ENCODE measurements at places on chromosomes 4 and X.

- DNase-seq = no peak
These were observed 1958.6 kb downstream of the C4orf33 start for GRCh38 chr4:131054489-131055019.

- DNase-seq = no peak
These were observed 8.6 kb downstream of the GPM6B start for GRCh38 chrX:13808293-13808692.

GRCh38 chrX:69116077-69116476, 49.2 kb downstream of the PJA1 start:
- DNase-seq = no peak

DNA sequence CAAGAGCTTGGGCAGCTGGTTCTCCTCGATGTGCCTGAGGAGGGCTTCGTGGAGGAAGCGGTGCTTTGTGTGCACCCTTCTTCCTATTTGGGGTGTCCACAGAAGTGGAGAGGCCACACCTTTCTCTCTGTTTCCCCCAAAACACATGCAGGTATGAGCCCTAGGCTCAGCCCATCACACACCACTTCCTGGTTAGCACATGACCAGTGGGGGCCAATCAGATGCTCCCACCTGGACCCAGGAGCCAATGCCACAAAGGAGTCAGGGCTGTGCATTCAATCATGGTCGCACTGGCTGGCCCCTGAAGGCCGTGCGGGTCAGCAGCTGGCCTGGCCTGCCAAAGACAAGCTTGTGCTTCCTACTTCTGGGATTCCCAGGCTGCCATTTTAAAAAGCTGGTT, 51.4 kb downstream of the PPP2R2C start:
- no peak for DNase-seq

DNA sequence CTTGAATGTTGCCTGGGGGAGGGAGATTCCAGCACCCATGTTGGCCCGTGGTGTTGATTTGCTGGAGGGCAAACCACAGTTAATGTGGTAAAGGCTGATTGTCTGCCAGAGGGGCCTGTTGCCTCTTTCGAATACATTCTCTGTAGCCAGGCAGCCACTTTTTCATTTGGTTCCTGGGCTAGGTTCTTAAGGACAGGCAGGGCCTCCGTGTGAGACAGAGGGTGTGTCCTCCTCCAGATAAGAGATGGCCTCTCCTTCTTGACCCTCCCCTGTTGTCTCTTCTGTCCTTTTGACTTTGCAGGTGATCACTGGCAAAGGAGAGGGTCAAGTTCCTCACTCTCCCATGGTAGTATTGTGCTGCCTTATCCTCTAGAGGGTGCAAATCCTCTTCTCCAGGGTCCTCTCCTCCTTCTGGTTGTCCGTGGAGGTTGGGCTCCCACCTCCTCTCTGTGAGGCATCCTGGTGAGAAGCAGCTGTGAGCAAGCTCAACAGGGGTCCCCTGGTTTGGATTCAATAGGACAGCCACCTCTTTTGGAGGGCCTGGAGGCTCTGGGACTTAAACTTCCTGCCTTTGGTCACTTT, 44.9 kb downstream of the ZNF182 start:
- DNase-seq = peak; percentile 3

DNA sequence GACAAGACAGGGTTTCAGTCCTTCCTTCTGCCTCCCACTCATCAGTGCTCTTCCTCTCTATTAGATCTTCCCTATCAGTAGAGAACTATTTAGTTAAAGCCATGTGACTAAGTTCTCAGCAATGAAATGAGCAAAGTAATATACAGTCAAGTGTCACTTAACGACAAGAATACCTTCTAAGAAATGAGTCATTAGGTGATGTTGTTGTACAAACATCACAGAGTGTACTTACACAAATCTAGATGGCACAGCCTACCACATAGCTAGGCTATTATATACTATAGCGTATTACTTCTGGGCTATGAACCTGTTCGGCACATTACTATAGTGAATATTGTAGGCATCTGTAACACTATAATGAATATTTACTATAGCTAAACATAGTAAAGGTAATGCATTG, 71.3 kb downstream of the POU4F2 start:
- no peak for DNase-seq

GRCh38 chr4:149160370-149160769, 655.3 kb downstream of the IQCM start:
- no peak for DNase-seq

DNA sequence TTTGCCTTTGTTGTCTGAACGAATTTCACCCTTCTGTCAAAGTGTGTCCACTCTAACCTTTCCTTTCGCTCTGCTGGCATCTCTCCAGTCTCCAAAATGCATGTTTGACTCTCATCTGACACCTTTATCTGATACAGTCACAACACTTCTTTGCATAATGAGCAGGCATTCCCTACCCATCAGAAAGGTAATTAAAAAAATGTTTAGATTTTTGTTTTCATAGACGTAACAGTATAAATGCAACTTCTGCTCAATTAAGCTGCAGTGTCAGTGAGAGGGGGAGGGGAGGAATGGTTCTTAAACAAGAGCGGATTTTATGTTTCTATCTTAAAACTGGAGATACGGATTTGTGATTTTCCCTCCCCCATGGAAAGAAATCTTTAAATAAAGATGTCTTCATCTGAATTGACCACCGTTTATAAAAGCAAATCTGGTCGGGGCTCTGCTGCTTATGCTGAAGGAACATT, 70.2 kb downstream of the CXXC4 start:
- DNase-seq = no peak

DNA sequence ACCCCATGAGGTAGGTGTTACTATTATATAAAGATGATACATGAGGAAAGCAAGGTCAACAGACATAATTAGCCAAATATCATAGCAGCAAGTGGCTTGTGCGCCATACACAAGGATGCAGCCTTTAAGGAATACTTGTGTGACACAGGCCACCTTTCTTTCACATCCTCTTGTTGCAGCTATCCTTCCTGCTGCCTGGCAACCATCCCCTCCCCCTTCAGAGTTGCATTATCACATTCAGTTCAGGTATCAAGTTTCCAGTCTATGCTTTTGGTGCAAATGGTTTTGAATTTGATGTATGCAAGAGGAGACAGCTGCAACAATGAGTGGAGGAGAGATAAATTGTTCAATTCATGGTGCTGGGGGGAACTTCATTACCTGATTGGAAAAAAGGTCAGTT, 6.4 kb downstream of the ZCCHC18 start:
- no peak for DNase-seq

DNA sequence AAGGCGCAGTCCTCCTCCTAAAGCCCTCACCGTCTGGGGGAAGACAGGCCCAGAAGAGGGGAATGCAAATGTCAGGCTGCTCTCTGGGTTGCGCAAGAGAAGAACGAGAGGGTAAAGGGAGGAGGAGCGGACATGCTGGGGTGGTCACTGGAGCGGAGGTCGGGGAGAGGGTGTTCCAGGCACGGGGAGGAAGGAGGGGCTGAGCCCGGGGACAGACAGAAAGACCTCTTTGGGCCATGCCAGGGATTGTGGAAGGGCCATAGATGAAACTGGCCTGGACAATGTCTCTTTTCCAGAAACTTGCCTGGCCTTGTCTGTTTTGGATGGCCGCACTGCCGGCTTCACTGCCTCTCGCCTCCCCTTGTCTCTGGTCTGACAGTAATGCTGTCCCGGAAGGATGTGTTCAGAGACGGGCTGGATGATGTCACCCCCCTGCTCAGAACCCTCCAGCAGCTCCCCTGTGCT, 121.0 kb downstream of the SORCS2 start:
- DNase-seq = no peak

DNA sequence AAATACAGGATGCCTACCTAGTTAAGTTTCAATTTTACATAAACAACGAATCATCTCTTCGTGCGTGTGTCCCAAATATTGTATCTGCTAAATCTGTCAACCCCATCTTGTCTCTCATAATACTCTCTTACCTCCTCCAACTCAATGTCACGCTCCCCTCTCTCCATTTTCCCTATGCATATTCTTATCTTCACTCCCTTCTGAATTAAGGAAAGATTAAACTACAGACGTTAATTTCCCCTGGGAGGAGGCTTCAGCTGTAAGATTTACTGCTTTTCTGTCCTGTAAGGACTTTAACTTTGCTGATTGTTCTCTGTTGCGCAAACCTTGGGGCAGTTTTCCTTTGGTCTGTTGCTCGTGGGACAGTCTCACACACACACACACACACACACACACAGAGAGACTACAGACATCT, 455 bp upstream of the ABCB7 start:
- no peak for DNase-seq

DNA sequence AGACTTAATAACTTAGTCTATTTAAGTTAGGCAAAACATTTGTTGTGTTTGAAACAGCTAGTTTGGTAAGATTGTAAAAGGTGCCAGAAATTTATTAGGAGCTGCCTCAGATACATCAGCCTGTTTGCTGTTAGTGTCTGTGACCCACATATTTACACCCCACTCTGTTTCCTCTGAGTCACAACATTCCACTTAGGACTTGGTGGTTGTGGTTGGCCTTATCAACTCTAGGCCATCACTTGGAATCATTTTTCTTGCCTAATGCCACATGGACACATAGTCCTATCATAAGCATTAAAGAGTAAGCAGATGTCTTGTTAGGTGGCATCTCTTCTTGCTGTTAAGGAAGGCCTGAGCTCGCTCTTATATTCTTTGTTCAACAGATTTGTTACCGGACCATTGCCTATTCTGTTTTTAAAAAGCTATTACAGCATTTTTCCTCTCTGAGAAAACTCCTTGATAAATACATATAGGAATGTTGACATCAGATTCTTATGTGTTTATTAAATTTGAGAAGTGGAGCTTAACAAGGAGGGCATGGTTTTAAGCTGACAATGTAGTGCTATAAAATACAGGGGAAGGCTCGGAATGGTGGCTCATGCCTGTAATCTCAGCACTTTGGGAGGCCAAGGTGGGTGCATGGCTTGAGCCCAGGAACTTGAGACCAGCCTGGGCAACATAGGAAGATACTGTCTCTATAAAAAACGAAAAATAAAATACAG, 51.2 kb upstream of the PGRMC2 start:
- no peak for DNase-seq

- no peak for DNase-seq
These were observed 67.7 kb downstream of the PPARGC1A start for GRCh38 chr4:23822181-23822580.

- no peak for DNase-seq
These were observed 40.4 kb upstream of the LAS1L start for GRCh38 chrX:65575022-65575421.

DNA sequence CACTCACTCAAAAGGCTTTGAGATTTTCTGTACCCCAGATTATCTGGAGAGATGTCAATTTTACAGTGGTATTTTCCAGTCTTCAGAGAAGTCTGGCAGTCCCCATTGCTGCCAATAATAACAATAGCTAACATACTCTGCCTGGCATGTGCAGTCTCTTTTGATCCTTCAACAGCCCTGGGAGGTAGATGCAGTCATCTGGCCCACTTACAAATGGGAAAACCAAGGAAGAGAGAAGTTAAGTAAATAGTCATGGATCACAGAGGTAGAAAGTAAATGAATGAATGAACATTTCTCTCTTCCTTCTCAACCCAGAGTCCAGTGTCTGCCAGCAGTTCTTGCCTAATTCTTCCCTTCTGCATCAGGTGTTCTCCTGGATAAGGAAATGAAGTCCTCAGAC, 113.0 kb upstream of the EDNRA start:
- no peak for DNase-seq

DNA sequence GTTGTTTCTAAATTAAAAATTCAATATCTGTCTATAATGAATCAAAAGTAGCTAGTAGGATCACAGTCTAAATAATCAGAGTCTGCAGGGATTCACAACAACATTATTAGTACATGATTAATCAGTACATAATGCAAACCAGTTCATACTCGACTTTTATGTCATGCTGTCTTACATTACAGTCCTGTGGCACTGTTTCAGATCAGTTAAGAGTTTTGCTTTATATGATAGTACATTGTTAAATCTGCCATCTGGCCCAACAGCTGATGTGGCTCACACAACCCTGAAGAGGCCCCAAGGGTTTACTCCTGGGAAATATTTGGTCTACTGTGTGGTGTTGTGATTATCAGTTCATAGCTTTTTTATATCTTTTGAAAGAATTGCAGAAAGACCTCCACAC, 247.1 kb upstream of the ETNPPL start:
- no peak for DNase-seq

- no peak for DNase-seq
These were observed 304.4 kb downstream of the AFF2 start for GRCh38 chrX:148804579-148805355.

GRCh38 chr4:112515198-112516065, 548 bp downstream of the NEUROG2 start:
- peak; percentile 24 for DNase-seq

DNA sequence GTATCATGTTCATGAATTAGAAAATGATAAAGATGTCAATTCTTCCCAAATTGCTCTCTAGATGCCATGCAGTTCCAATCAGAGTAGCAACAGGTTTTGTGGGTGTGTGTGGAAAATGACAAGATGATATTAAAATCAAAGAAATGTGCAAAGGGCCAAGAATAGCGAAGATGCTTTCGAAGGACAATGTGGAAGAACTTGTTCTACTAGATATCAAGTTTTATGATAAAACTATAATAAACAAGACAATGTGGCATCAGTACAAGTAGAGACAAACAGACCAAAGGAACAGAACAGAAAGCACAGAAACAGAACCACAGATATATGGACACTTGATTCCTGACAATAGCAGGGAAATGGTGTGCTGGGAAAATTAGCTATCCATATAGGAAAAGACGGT, 9.0 kb downstream of the TAB3 start:
- no peak for DNase-seq

GRCh38 chr4:8365951-8366350, 74.6 kb downstream of the ACOX3 start:
- no peak for DNase-seq

DNA sequence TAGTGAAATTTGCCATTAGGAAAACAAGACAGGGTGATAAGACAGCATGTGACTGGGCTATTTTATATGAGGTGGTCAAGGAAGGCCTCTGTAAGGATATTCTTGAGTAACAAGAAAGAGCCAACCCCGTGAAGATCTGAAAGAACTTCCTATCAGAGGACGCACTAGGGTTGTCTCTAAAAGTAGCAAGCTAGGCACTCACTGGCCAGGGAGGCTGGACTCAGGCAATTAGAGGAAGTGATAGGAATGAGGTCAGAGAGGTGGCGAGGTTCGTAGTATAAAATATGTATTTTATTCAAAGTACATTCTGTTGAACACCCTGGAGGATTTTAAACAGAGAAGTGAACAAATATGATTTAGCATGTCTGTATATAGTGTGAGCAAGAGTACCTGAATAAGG, 4.6 kb downstream of the BMPR1B start:
- no peak for DNase-seq

DNA sequence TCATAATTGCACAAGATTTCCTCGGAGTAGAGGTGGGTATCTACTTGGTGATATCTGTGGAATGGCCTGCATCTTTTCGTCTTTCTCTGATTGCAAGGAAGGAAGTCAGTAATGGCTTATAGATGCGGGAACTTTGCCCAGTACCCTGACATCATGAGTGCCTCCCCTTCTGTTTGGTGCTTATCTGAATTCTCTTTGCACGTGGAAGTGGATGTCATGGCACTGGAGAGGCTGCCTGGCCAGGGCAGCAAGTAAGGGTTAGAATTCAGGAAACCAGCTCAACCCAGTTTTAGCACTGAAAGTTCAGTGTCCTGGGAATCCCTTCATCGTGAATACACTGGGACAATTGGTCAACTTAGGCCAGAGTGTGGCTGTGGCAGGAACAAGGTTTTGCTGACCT, 83.5 kb upstream of the RAPGEF2 start:
- no peak for DNase-seq
